Activated T-helper 17 cell treated with anti-CD3 and anti-CD28 coated beads, Interleukin-2, amount 50 U/mL, for 72 hours (primary cell): ENCODE measurements at places on chromosomes 11 and 22. TPM values are rescaled to one million over a fixed set of nuclear protein-coding genes. Genes with fewer than 3 reads are reported as not detected.

Gene PIWIL4
- 1.1 TPM for total RNA-seq

DNA sequence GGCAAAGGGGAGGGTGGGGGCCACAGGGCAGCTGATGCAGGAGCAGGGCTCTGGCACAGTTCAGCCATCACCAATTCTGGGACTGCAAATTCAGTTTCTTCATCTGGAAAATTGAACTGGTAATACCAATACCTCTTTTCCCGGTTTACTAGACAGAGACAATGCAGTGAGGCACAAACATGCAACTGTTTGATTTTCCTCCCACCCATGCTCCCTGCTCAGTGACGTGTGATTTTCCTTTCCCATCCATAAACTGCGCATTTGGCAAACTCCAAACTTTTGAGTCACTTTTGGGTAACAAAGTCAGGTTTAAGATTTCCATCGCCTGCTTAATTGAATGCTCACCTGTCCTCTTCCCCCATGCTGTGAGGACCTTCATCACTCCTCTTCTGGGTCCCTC lies 23.2 kb downstream of the P2RY2 start:
- no peak for ATAC-seq

Gene OR4D6
- total RNA-seq = not detected

GRCh38 chr11:41379084-41379483 lies 80.4 kb downstream of the LRRC4C start:
- no peak for ATAC-seq

Gene ARHGAP1
- 49.6 TPM for total RNA-seq

GRCh38 chr22:50576070-50576469 lies 2.2 kb downstream of the CPT1B start:
- ATAC-seq = no peak

DNA sequence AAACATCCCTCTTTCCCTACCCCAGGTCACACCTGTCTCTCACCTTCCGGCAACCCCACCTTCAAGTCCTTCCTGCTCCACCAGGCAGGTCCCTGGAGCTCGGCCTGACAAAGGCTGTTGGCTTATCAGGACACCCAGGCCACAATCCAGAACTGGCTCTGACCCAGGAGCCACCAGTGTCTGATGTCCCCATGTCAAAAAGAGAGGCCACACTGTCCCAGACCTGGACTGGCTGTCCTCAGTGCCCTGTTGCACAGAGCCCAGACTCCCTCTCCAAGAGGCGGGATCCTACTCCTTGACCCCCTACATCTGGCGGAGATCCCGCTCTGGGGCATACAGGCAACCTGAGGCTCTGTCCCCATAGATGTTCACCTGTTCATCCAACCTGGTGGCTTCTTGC lies 116.0 kb downstream of the MN1 start:
- no peak for ATAC-seq

DNA sequence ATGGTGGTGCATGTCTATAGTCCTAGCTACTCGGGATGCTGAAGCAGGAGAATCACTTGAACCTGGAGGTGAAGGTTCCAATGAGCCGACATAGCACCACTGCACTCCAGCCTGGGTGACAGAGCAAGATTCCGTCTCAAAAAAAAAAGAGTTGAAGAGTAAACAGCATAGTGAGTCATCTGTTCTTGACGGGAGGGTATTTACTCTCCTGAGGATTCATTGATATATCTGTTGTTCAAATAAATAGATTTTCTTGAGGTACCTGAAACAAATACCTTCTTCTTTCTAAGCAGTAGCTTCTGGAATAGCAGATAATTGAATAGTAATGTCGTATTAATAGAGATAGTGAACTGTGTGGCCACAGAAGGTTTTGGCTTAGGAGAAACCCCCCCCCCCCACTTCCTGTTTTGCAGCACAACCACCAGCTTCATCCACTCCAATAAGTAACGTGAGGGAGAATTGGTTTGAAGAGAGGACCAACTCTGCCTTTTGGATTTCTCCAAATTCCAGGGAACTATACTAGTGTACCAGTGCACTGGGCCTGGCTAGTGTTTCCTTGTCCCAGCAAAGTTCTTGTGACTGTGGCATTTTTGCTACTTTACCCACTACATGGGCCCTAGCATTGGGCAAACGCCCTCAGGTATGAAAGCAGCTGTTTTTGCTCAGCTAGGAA lies 90.0 kb downstream of the PRMT3 start:
- ATAC-seq = no peak

Gene KCNA4
- not detected for total RNA-seq

DNA sequence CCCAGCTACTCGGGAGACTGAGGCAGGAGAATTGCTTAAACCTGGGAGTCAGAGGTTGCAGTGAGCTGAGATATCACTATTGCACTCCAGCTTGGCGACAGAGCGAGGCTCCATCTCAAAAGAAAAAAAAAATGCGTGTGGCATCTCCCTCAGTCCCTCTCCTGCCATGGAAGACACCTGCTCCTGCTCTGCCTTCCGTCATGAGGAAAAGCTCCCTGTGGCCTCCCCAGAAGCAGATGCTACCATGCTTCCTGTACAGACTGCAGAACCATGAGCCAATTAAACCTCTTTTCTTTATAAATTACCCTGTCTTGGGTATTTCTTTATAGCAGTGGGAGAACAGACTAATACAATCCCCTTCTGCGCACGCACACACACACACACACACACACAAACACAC lies 249.4 kb downstream of the MN1 start:
- ATAC-seq = no peak

GRCh38 chr11:126338346-126339055 lies 17.0 kb upstream of the ST3GAL4 start:
- ATAC-seq = no peak

DNA sequence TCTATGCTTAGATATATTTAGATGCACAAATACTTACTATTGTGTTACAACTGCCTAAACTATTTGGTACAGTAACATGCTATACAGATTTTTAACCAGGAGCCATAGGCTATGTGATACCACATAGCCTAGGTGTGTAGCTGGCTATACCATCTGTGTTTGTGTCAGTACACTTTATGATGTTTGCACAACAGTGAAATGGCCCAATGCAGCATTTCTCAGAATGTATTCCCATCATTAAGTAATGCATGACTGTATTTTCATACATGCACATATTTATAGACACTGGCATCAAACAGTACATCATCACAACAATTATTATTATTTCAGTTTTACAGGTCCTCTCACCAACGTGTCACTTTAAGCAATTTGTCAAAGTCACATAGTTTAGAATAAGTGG lies 979.5 kb upstream of the TENM4 start:
- no peak for ATAC-seq

Gene BLID
- total RNA-seq = not detected

Gene BCR
- total RNA-seq = 50.3 TPM

DNA sequence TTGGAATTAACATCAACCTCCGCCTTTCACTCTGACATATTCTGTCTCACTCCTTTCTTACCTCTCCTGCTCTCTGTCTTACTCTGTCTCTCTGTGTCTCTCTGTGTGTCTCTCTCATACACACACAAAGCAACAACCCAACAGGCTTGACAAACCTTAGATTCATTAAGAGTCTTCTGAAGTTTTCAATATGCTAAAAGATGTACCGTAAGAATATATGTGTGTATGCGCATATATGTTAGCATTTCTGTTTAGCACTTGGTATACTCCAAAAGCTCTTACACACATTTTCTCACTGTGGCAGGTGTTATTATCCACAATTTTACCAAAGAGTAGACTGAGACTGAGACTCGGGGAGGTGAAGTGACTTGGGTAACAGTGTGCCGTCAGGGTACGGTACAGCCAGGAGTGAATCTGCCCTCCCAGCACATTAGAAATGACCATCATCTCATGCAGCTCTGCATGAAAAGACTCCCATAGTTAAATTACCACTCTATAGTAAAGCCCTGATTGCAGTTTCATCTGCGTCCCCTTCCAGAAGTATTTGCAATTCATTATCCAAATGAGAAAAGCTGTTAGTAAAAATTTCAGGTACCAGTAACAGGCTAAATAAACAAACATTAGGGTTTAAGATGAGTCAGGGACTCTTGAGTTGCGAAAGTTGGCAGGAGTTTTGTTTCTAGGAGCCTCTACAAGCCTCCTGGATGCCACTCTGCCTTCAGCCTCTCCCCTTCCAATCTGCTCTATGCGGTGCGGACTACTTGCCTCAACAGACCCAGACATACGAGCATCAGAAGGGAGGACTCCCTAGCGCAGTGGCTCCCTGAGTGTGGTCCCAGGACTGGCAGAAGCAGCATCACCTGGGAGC lies 195.2 kb upstream of the TMEM45B start:
- ATAC-seq = no peak

DNA sequence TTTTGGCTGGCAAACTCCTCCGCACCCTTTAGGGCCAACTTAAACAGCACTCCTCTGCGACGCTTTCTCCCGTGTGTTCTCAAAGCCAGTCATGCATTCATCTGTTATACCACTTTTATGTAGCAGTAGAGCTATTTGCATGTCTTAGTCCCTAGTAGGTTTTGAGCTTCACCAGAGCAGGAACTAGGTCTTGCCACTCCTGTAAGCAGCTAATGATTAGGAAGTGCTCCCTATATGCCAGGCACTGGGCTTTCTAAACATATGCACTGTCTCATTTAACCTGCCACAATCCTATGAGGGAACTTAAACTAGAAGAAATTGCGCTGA lies 180.8 kb downstream of the DBX1 start:
- no peak for ATAC-seq

GRCh38 chr22:17772249-17772957 lies 1.9 kb downstream of the BID start:
- no peak for ATAC-seq

- ATAC-seq = no peak
These were observed 19.1 kb downstream of the WNT7B start for GRCh38 chr22:45957826-45958225.

DNA sequence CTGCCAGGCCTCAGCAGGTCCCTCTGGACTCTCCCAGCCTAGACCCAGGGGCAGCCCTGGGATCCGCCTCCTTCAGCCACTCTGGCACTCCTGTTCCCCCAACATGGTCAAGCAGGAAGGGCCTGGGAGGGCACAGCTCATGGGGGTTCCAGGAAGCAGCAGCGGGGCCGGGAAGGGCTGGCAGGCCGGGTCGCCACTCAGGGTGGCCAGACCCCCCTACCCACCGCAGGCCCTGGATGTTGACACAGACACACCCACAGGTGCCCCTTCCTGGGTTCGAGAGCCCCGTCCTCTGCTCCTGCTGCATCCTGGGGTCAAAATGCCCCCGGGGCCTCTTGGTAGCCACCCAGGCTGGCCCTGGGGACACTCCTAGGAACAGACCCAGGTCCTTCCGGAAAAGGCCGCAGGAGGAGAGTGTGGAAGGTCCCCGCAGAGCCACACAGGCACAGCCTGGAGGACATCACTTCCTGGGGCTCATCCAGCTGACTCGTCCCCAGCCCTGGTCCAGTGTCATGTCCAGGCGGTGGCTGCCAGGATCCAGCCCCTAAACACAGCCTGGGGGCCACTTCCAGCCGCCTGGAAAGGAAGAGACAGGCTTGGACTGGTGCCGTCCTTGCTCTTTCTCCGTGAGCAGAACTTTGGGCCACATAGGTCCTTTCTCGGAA lies 6.8 kb upstream of the PIM3 start:
- ATAC-seq = no peak

DNA sequence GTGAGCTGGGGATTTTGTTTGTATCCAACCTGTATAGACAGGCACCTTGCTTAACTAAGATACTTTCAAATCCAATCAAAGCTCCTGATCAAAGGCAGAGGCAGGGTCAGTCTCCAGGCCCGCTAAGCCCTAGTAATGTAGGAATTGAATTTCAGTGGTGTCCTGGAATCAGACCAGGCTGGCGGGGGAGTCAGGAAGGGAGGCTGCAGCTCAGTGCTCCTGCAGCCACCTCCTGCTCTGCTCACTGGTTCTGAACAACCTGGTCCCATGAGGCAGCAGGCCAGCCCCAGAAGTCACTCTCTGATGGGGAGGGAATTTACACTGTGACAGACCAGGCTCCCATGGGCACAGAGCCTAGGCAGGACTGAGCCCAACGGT lies 38.5 kb upstream of the GALNT18 start:
- ATAC-seq = no peak

DNA sequence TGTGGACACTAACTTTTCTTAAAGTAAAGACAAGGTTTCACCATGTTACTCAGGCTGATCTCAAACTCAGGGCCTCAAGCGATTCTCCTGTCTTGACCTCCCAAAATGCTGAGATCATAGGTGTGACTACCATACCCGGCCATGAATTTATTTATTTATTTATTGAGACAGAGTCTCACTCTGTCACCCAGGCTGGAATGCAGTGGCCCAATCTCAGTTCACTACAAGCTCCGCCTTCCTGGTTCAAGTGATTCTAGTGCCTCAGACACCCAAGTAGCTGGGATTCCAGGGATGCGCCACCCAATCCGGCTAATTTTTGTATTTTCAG lies 29.7 kb upstream of the PCF11 start:
- no peak for ATAC-seq

Gene CNGA4
- 0.24 TPM for total RNA-seq

DNA sequence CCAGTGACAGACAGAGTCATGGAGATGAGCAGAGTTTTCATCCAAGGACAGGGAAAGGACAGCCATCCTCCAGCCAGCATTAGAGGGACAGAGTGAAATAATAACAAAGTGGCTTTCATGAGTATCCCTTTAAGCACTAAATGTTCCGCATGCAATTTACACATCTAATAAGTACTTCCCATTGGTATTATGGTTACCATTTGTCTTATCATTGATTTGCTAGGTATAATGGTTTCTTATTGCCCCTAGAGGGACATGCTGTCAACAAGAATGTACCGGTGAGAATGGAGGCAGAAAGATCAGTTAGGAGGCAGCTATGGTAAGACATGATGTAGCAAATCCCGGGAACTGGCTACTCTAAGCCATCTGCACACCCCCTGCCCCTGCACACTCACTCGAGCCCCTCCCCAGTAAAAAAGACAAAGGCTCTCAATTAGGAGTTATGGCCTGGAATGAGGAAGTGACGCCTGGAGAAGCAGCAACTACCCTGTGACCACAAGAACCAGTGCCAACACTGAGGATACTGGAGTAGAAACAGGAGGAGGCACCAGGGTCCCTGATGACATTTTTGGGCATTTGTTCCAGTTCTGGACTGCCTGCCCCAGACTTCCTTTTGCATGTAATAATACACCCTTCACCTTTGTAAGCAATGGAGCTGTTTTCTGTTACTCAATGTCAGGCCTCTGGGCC lies 30.2 kb upstream of the HMGXB4 start:
- ATAC-seq = no peak

GRCh38 chr22:34971456-34971855 lies 94.5 kb upstream of the ISX start:
- ATAC-seq = no peak

Gene MPZL2
- 2.8 TPM for total RNA-seq

Gene ST14
- total RNA-seq = not detected

GRCh38 chr22:35197071-35197470 lies 60.2 kb upstream of the HMGXB4 start:
- no peak for ATAC-seq

Gene CD6
- total RNA-seq = 438 TPM

Gene P2RY2
- total RNA-seq = not detected

- no peak for ATAC-seq
These were observed 4.9 kb downstream of the LMO1 start for GRCh38 chr11:8258784-8259183.

GRCh38 chr11:96144553-96144952 lies 198.4 kb downstream of the MAML2 start:
- no peak for ATAC-seq

Gene TMEM151A
- not detected for total RNA-seq

GRCh38 chr22:21686634-21687393 lies 21.0 kb downstream of the PPIL2 start:
- ATAC-seq = no peak
